ENCODE measurements at places on chromosomes 16 and 17.

DNA sequence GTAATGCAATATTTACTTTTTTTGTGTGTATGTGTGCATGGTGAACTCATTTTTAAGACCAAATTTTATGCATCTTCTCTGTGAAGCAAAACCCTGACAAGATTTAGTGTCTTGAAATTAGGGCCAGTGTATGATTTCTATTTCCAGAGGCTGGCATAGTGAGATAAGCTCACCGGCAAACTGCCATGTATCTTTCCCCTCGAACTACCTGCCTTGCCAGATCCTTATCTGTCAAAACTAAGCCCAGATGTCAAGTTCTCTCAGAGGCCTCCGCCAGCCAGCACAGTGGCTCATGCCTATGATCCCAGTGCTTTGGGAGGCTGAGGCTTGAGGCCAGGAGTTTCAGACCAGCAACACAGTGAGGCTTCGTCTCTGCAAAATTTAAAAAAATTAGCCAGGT, 10.0 kb downstream of the USP32 start:
- DNase-seq, result no peak

DNA sequence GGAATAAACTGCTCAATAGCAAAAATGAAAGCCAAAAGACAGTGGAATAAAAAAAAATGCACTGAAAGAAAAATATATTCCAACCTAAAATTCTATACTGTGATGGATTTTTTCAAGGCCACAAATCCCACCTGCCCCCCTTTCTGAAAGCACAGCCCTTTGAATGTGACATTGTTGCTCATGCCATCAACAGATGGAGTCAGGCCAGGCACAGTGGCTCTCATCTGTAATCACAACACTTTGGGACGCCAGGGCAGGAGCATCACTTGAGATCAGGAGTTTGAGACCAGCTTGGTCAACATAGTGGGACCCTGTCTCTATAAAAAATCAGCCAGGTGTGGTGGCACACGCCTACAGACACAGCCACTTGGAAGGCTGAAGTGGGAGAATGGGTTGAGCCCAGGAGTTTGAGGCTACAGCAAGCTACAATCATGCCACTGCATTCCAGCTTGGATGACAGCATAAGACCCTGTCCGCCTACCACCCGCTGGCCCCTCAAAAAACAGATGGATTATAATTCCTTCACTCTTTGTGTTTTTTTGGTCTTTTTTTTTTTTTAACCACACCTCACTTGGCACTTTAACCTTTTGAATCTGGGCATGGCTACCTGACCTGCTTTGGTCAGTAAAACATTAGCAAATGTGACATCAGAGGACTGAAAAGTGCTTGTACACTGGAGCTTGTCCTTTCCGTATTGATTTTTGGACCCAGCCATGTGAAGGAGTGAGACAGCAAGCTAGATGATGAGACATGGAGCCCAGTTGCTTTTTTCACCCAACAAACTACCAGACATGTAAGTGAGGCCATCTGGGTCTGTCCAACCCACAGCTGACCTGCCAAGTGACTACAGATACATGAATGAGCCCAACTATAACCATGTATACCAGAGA, 36.3 kb downstream of the GLG1 start:
- DNase-seq, result no peak

DNA sequence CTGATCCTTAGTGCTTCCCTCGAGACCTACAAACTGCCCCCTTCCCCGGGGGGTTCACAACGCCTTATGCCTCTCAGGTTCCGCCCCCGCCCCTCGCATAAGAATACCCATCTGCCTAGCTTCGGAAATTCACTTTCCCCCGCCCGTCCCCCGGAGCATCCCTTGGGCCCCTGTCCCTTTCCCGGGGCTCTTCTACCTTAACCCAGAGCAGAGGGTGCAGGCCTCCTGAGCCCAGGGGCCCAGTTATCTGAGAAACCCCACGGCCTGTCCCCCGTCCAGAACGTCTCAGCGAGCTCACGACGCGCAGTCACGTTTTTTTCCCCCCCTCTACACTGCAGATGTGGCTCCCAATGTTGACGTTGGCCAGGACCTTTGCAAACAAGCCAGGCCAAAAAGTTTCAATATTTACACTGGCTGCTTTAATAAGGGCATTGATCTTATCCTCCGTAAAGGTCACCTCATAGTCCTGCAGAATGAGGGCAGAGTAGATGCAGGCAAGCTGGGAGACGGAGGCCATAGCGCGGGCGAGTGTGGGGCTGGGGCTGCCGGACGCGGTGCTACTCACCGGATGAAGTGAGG, 1.4 kb upstream of the NBR1 start:
- no peak for DNase-seq

GRCh38 chr17:57518587-57519581, 226.2 kb downstream of the CCDC182 start:
- no peak for DNase-seq

DNA sequence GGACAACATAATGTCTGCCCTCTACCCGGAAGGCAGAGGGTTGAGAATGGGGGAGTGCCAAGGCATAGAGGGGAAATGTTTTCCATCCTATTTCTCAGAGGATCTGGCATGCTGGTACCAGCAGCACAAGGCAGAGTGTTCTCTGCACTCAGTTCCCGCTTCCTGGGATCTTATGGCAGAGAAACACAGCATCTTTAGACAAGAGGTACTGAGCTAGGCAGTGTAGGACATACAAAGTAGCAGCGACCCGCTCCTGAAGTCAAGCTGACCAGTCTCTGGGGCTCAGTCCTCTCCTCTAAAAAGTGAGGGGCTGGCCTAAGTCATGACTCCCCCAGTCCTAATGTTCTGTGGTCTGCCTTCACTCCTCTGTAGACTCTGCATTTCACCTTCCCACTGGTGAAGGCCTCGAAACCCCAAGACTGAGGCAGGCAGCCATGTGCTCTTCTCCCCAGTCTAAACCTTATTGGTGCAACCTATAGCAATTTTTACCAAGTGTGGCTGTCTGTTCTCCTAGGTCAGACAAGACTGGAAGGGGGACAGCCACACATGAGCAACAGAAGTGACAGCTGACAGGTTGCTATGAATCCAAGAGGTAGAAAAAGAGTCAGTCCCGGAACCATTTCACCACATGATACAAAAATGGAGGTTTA, 11.3 kb upstream of the TSPOAP1 start:
- peak; percentile 38 for DNase-seq

All from CD4-positive, alpha-beta T cell treated with Interleukin-10 for 1 hour (primary cell).